Right ventricle myocardium inferior (tissue), 1 donor: ENCODE measurements at places on chromosomes 12 and 14. TPM values are rescaled to one million over a fixed set of nuclear protein-coding genes. Genes with fewer than 3 reads are reported as not detected.

The GPR33 gene
- not detected for total RNA-seq

DNA sequence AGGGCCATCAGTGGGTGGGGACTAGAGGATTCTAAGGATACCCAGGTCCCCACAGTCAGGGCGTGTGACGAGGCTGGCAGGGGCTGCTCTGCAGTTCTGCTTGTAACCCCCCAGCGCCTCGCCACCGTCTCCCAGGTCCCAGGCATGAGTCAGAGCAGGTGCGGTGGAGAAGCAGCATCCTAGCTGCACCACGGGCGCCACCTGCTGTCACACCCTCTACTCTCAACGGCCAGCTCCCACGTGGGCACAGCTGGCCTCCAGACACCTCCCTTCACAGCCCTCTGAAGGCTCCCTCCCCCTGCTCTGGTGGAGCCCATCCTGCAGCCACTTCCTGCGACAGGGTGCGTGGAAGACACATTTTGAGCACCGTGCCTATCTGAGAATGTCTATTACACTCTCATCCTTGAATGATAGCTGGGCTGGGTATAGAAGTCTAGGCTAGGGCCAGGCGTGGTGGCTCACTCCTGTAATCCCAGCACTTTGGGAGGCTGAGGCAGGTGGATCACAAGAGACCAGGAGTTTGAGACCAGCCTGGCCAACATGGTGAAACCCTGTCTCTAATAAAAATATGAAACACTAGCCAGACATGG lies 6.9 kb upstream of the NUDT14 start:
- DNase-seq, result no peak

The PRPH gene
- total RNA-seq, result 0.57 TPM

The GPR65 gene
- 0.62 TPM for total RNA-seq

The TMED8 gene
- 5.1 TPM for total RNA-seq

- DNase-seq, result no peak
Observed at GRCh38 chr12:119840582-119840981, 36.5 kb downstream of the CIT start.

GRCh38 chr12:65603438-65604351 lies 220.6 kb upstream of the HMGA2 start:
- no peak for DNase-seq

- DNase-seq, result no peak
Observed at GRCh38 chr14:102317564-102318248, 1.8 kb upstream of the ZNF839 start.

The TDRD9 gene
- 2.5 TPM for total RNA-seq

DNA sequence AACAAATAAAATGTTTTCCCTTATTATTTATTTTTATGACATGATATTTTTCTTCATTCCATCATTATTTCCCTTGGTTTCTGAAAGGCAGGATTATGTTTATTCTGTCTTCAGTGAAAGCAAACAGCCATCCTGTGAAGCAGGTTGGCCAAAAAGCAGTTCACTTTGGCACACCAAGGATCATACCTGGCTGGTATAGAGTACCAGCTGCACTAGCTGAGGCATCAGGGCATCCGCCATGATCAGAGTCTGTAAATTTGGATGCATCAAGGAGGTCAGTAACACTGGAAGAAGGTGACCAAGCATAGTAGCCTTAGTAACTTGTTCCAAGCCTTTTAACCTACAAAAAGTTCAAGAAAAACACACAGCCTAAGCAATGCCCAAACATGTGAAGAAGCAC lies 123.3 kb downstream of the HECTD4 start:
- no peak for DNase-seq

- DNase-seq, result no peak
Observed at GRCh38 chr12:51357374-51358047, 11.0 kb upstream of the CELA1 start.

GRCh38 chr14:72774141-72774540 lies 119.8 kb downstream of the DPF3 start:
- no peak for DNase-seq

The ARMH4 gene
- total RNA-seq, result 5.5 TPM

DNA sequence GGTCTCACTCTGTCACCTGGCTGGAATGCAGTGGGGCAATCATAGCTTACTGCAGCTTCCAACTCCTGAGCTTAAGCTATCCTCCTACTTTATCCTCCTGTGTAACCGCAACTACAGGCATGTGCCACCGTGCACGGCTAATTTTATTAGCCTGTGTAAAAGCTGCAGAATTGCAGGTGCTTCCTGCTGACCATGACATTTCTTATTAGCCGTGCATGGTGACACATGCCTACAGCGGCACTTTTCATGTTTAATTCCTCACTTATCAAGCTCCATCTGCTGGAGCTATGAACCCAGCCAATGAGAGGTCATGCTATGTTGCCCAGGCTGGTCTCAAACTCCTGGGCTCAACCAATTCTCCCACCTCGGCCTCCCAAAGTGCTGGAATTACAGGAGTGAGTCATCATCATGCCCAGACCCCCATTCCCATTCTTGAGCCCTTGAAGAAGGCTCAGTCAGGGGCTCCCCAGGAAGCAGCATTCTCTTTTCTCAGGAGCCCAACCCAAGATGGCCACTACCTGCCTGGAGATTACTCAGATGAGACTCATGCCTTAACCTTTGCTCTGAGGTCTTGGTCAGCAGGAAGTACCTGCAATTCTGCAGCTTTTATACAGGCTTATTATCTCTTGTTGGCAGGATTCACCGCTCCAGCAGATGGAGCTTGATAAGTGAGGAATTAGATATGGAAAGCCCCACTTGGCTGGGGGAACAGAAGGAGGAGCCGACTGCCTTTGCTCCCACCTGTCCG lies 503.2 kb downstream of the MED13L start:
- DNase-seq, result no peak

GRCh38 chr12:68011882-68012207 lies 22.6 kb downstream of the IFNG-AS1 start:
- no peak for DNase-seq

The DPPA3 gene
- not detected for total RNA-seq

GRCh38 chr12:99658671-99659349 lies 11.3 kb downstream of the GARIN6 start:
- DNase-seq, result no peak

DNA sequence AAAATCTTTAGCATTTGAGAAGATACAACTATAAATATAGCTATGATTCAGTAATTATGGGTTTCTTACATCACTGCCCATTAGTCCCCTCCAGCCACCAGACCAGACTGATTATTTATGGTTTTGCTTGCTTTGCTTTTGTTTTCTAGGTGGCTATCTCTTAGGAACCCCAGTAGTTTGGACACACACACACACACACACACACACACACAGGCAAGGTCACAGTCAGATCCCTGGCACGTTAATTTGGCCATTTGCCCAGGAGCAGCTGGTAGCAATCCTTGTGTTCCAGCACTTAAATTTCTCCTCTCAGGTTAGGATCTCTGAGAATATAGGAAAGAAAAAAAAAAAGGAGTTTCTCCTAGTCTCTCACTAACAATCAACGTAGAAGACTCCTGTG lies 90.2 kb upstream of the RESF1 start:
- no peak for DNase-seq

DNA sequence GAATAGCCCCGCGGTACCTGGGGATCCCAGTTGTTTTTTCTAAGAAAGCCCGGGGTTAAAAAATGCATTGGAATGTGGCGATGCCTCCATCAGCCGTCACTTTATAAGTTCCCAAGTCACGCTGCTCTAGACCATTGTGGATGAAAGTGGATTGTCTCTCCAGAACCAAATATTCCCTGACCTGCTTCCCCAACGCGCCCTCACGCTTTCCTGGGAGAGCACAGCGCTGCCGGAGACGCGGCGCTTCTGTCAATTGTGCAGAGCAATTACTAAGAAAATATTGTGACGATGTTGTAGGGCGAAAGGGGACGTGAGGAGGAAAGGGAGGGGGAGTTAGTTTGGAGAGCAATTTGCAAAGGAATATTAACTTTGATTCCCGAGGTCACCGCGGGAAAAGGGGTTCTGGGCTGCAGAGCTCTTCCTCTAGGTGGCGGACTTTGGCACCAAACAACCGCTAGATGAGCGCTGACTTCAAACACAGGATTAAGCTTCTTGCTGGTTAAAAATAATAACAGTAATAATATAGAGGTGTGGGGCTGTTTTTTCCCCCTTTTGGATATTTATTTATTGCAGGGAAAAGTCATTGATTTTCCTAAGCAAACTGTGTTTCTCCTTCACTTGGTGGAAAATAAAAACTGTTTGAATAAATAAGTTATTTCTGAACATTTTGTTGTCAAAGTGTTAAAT lies 9.6 kb upstream of the FOXG1 start:
- DNase-seq, result no peak
